ENCODE measurements at places on chromosomes 11 and 22. TPM values are rescaled to one million over a fixed set of nuclear protein-coding genes. Genes with fewer than 3 reads are reported as not detected.

The IGSF22 gene
- 0.18 TPM for total RNA-seq

The TMEM126B gene
- 33.8 TPM for total RNA-seq

The CHRM1 gene
- total RNA-seq: 4.3 TPM

The PRR33 gene
- not detected for total RNA-seq

The TENM4 gene
- not detected for total RNA-seq

The COA4 gene
- 39.3 TPM for total RNA-seq

DNA sequence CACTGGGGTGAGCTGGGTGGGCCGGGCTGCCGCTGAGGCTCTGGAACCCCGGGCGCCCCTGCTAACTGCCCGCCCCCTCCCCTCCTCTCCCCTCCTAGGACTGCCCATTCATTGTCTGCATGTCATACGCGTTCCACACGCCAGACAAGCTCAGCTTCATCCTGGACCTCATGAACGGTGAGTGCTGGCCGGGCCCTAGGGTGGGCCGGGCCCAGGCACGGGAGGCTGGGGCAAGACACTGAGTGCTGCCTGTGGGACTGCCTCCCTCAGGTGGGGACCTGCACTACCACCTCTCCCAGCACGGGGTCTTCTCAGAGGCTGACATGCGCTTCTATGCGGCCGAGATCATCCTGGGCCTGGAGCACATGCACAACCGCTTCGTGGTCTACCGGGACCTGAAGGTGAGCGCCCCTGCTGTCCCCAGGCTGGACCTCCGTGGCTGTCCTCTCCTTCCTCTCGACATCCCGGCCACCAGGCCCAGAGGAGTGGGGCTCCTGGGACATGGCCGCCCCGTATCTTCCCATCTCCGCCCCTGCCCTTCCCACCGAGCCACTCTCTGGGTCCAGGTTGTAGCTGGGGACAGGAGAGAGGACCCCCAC, 7.5 kb upstream of the ANKRD13D start:
- no peak for DNase-seq
- no peak overlapping the region for H3K4me3 ChIP-seq
- peaks cover 36% of the 10 kb centered on the region for H3K4me1 ChIP-seq
- H3K36me3 ChIP-seq: peaks cover 81% of the 10 kb centered on the region

DNA sequence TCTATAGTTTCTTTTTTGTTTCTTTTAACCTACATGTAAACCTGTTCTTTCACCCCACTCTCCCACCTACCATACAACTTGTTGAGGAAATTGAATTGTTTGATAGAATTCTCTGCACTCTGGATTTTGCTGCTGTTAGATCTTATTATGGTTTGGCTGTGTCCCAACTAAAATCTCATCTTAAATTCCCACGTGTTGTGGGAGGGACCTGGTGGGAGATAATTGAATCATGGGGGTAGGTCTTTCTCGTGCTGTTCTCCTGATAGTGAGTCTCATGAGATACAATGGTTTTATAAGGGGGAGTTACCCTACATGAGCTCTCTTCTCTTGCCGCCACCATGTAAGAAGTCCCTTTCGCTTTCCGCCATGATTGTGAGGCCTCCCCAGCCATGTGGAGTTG, 15.0 kb upstream of the PITPNB start:
- DNase-seq: no peak
- H3K27ac ChIP-seq: no peak overlapping the region
- no peaks in the 10 kb centered on the region for H3K27me3 ChIP-seq
- H3K36me3 ChIP-seq: peaks cover 14% of the 10 kb centered on the region

- peaks cover 58% of the 10 kb centered on the region for H3K36me3 ChIP-seq
- DNase-seq: peak; percentile 52
- peak overlapping the region; percentile 65 for H3K27ac ChIP-seq
- H3K27me3 ChIP-seq: no peaks in the 10 kb centered on the region
- H3K4me3 ChIP-seq: no peak overlapping the region
These were observed 11.0 kb upstream of the TSSC4 start for GRCh38 chr11:2389377-2390026.

- peak overlapping the region; percentile 64 for H3K27ac ChIP-seq
- DNase-seq: peak; percentile 73
- no peaks in the 10 kb centered on the region for H3K36me3 ChIP-seq
- peaks cover 35% of the 10 kb centered on the region for H3K4me1 ChIP-seq
- H3K4me3 ChIP-seq: no peak overlapping the region
These were observed 52.7 kb downstream of the TBC1D22A start for GRCh38 chr22:46815132-46815531.

DNA sequence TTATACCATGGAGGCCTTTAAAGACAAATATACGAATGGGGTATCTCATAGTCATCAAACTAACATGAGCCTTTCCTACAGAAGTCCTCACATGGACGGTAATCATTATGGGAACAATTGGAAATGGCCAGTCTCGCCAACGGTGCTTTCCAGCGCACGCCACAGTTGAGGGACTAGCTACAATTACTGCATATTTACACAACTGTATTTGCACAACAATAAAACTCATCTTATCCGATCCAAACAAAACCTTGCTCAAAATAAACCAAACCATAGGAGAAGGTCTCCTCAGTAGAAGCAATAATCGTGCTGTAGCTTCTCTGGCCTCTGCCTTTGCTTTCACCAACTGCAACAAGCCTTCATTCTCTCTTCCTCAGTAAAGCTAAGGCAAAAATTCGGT, 5.9 kb downstream of the CADM1 start:
- H3K36me3 ChIP-seq: no peaks in the 10 kb centered on the region
- H3K27me3 ChIP-seq: peaks cover 10% of the 10 kb centered on the region
- no peak overlapping the region for H3K4me3 ChIP-seq

- peak; percentile 89 for DNase-seq
- peak overlapping the region; percentile 23 for H3K27ac ChIP-seq
- peaks cover 35% of the 10 kb centered on the region for H3K27me3 ChIP-seq
These were observed 1.4 kb upstream of the KREMEN1 start for GRCh38 chr22:29071261-29072045.

- H3K4me1 ChIP-seq: peaks cover 96% of the 10 kb centered on the region
- no peak overlapping the region for H3K4me3 ChIP-seq
These were observed 44.6 kb downstream of the MYH9 start for GRCh38 chr22:36343070-36343719.

DNA sequence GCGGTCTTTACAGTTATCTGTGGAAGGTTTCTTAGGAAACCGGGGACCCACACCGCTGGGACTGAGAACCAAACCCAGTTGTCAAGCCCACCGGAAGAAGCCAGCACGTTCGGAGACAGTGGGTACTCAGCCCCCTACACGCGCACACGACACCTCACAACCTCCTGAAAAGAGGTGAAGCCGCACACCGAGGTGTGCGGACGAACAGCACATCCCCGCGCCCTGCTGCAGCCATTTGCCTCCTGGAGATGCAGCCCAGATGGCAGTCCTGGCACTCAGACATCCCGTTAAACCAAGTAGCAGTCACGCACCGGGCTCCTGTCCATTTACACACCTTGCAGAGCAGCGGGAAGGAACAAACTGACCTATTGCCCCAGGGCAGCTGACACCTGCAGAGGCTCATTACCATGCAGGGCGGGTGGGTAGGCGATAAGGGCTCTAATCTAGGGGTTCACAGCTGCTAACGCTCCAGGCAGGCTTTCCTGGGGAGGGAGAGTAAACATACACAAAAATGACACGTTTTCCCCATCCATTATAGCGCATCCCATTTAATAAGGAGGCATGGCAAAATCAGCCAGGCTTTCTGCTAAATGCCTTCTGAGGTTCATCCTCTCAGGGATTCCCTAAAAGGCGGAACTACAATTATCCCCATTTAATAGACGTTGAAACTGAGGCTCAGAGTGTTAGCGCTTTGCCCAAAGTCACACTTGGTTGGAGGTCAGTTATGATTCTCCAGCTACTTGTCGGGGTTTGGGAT, 864 bp upstream of the EHBP1L1 start:
- H3K36me3 ChIP-seq: peaks cover 13% of the 10 kb centered on the region
- peaks cover 79% of the 10 kb centered on the region for H3K4me1 ChIP-seq
- H3K27ac ChIP-seq: peak overlapping the region; percentile 97
- no peaks in the 10 kb centered on the region for H3K27me3 ChIP-seq

DNA sequence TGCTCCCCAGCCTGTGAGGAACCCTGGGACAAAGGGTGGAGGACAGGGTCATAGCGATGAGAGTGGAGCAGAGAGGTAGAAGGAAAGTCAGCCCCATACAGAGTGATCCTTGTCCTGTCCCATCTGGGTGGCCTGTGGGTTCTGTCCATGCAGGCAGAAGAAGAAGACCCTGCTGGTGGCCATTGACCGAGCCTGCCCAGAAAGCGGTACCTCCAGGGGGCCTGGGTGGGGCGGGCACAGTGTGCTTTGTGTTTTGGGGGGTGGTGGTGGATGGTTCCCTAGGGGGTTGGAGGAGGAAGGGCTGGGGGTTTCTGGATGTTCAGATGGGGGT, 7.9 kb downstream of the SIDT2 start:
- H3K27ac ChIP-seq: peak overlapping the region; percentile 99
- H3K36me3 ChIP-seq: peaks cover 74% of the 10 kb centered on the region
- no peak overlapping the region for H3K4me3 ChIP-seq
- no peaks in the 10 kb centered on the region for H3K27me3 ChIP-seq

GRCh38 chr11:83571302-83571701, 285.1 kb upstream of the CCDC90B start:
- no peaks in the 10 kb centered on the region for H3K27me3 ChIP-seq
- no peak overlapping the region for H3K27ac ChIP-seq
- H3K4me3 ChIP-seq: no peak overlapping the region
- DNase-seq: no peak
- no peaks in the 10 kb centered on the region for H3K36me3 ChIP-seq

- no peaks in the 10 kb centered on the region for H3K27me3 ChIP-seq
- no peak overlapping the region for H3K27ac ChIP-seq
- no peak overlapping the region for H3K4me3 ChIP-seq
- no peaks in the 10 kb centered on the region for H3K4me1 ChIP-seq
- DNase-seq: no peak
These were observed 20.3 kb downstream of the CLDN5 start for GRCh38 chr22:19503869-19504268.

Data from stomach (tissue), 19 donors.